Amniotic epithelial cell (primary cell): ENCODE measurements at places on chromosomes 2 and 18.

DNA sequence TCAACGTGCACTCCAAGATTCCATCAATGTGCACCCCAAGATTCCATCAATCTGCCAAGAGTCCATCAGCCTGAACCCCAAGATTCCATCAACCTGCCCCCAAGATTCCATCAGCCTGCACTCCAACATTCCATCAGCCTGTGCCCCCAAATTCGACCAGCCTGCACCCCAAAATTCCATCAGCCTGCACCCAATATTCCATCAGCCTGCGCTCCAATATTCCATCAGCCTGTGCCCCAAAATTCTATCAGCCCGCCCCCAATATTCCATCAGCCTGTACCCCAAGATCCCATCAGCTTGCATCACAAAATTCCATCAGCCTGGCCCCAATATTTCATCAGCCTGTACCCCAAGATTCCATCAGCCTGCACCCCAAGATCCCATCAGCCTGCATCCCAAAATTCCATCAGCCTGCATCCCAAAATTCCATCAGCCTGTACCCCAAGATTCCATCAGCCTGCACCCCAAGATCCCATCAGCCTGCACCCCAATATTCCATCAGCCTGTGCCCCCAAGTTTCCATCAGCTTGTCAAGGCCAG is 92.1 kb upstream of the PXDN start:
- no peak for DNase-seq

DNA sequence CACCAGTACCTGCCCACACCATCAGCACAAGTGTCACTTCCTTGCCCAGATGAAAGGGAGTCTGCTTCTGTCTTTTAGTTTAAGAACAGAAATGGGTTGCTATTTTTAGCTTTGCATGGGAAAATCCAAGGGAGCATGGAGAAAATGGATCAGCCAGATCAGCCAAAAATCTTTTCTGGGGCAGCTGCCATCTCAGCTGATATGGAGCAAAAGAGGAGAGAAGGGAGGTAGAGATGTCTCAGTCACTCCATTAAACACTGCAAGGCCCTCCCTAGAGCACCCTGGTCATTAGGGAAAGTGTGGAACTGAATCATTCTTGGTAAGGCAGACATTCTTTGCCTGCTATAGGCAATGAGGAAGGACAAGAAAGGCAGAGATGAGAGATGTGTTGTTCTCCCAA is 79.9 kb downstream of the CTAGE1 start:
- no peak for DNase-seq

GRCh38 chr18:56127322-56128099 is 510.9 kb downstream of the TXNL1 start:
- DNase-seq, result no peak

DNA sequence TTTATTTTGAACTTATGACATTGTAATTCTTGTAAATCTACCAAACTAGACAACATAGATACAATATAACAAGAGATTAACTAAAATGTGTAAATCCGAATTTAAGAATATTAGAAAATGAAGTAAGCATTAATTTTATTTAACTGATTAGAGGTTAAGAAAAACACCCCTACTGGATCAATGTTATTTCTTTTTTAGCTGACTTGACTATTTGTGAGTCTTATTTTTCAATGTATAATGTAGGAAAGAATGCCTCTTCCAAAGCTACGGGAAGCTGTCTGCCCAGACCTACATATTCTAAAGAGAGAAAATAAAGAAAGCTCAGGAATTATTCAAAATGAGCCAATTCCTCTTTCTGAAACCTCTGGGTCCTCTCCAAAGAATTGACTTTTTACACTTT is 490.8 kb upstream of the CDH7 start:
- no peak for DNase-seq

GRCh38 chr18:12005538-12006487 is 24.5 kb downstream of the IMPA2 start:
- no peak for DNase-seq

DNA sequence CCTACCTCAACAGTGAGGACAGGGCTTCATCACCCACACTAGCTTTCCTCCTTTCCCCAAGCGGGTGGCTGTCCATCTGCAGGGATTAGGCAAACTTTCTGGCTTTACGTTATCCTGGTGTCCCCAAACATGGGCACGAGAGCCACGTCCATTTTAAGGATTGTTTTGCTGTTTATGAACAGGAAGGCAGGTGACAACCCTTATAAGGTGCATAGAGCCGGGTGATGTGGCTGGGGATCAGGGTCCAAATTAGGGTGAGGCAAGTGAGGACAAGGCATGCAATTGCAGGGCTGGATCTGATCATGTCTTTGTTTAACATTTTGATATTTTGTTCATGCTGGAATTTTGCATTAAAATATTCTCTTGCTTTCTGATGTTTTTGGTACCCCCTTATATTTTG is 27.6 kb upstream of the ITGA6 start:
- no peak for DNase-seq

DNA sequence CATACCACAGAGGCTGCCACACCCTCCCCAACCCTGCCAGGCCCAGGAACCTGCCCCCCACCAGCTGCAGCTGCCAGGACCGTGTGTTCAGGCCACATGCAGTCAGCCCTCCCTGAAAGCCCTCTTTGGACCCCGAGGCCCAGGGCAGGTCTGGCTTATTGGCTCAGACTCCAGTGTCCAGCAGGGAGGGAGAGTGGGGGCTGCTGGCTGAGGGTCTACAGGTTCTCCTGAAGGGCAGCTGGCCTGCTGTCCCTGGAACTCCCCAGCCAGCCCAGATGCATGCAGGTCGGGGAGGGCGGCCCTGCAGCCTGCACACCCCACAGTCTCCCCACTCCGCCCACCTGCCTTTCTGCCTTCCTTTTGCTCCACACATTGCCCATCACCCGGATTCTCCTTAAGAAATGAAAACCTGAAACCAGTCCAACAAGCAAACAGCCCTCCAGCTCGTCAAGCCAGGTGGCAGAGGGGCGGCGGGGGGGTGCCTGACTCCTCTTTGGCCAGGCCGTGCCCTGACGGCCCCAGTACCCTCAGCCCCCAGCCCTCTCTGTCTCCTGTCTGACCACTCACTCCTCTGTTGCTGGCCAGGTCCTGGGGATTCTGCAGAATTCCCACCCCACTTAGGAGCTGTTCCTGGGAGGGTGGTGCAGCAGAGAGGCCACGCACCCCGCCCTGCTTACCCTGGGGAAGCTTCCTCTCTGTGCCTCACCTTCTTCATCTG is 18.0 kb downstream of the GPR35 start:
- no peak for DNase-seq

- DNase-seq, result no peak
Measured at GRCh38 chr2:215779912-215780311, 233.4 kb downstream of the MREG start.

DNA sequence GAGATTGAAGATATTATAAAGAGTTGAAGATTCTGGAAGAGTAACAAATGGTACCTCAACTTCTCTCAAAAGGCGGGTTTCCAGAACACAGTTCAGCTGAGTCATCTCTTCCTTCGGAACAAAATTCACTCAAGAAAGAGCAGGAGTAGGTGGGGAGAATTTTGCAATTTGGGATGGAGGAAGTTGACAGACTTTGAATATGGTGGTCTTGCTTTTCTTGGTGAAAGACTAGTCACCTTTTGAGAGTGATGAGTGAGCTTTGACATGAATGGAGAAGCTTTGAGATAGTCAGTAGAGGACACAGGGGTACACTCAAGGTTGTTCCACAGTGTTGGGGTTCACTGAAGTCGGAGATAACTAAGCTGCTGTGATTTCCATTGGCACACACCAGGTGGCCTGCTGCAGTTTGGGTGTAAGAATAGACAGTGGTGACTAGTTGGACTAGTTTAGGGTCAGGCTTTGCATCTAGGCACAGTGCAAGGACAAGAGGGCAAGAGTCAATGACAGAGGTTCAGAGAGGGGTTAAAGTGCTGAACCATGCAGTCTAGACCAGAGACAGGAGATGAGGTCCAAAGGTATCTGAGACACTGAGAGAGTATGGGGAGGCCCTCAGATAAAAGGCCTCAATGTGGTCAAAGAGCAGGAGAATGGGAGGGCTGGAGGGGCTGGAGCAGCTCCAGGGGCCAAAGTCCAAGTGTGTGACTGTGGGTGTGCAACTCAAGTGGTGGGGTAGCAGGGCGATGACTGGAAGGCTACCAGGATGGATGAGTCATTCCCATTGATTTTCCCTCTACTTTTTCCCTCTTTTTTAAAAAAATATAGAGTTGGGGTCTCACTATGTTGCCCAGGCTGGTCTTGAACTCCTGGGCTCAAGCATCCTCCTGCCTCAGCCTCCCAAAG is 7.7 kb downstream of the CCL20 start:
- no peak for DNase-seq

DNA sequence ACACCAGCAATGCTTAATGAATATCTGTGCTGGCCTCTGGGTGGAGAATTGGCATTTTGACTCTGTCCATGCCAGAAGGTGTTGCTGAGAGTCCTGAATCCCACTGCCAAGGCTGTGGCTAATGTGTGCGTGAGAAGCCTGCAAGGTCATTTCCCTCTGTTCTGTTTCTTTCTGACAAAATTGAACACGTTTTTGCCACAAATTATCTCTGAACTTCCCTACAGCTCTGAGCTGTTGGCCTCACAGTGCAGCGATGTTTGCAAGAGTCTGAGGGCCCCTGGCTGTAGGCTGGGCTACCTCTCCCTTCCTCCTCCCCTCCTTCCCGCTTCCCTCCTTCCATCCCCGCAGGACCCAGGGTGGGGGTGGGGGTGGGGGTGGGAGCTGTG is 154.1 kb upstream of the HS6ST1 start:
- no peak for DNase-seq

GRCh38 chr2:231385429-231385828 is 10.1 kb upstream of the B3GNT7 start:
- no peak for DNase-seq

DNA sequence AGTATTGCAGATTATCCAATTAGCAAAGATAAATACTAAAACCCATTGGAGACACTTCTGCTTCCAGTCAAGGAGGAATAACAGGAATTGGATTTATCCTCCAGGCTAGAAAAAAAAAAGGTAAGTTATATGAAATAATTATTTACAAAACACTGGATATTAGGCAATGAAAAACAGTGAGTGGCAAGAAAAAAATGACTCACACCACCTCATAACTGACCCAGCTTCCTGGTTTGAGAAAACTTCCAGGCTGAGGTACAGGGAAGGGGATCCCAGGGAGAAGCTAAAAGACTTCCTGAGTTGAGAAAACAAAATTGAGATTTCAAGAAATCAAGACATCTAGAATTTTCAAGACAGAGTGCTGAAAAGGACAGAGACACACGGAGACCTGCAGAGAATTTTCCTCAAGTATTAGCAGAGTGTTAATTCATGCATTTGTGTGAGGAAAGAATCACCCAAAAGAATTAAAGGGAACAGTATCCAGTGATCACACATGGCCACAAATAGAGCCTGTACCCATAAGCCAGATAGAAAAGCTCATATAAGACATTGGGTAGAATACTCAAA is 17.4 kb downstream of the SRD5A2 start:
- DNase-seq, result peak; percentile 23

DNA sequence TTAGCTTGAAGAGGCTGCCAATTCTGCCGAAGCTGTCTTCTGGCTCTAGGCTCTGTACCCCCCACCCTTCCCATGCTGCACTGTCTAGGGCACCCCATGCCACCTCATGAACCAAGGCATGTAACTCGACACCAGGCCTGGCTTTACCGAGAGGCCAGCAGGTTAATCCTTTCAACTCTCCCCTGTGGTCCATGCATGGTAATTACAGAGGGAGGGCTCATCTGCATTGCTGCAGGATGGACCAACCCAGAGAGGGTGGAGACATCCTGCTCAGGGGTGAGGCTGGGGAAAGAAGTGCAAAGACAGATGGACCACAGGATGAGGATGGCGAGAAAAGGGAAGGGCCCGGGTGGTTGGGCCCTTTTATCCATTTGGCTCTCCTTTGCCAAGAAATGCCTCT is 65.8 kb downstream of the KCTD1 start:
- no peak for DNase-seq

DNA sequence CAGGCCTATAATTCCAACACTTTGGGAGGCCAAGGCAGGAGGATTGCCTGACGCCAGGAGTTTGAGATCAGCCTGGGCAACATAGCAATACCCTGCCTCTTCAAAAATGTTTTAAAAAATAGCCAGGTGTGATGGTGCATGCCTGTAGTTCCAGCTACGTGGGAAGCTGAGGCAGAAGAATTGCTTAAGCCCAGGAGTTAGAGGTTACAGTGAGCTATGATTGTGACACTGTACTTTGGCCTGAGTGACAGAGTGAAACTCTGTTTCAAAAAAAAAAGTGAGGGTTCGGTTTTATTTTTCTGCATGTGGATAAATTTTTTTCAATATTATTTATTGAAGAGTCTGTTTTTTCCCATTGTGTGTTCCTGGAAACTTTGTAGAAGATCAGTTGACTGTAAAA is 208.1 kb downstream of the SLC4A3 start:
- DNase-seq, result no peak

GRCh38 chr2:15146960-15147359 is 414.2 kb downstream of the NBAS start:
- no peak for DNase-seq

GRCh38 chr18:68666381-68666780 is 48.5 kb downstream of the TMX3 start:
- peak; percentile 12 for DNase-seq

- no peak for DNase-seq
Measured at GRCh38 chr18:79549638-79550000, 130.0 kb upstream of the CTDP1 start.

GRCh38 chr2:231387904-231388724 is 7.4 kb upstream of the B3GNT7 start:
- DNase-seq, result peak; percentile 38

- DNase-seq, result no peak
Measured at GRCh38 chr2:47169784-47170183, 14.7 kb upstream of the STPG4 start.

- DNase-seq, result peak; percentile 70
Measured at GRCh38 chr2:186308347-186308746, 177.7 kb upstream of the ZC3H15 start.

GRCh38 chr2:49973917-49974368 is 819.6 kb upstream of the FSHR start:
- DNase-seq, result peak; percentile 6

GRCh38 chr18:48325115-48325665 is 84.0 kb downstream of the ZBTB7C start:
- no peak for DNase-seq

DNA sequence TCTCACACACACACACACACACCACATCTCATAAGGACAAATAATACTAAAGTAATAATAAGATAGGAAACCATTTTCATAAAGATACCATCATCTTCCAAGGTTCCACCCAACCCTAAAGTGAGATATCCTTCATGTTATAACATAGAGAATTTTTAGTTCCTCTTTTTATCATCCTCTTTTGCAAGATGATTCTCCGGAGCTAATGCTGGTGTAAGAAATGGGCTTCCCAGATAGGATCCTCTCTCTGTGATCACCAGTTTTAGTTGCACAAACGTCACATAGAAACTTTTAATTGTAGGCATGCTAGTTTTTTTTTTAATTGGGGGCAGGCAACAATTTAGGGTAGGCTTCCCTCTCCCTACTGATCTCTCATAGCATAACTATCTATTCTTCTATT is 49.6 kb downstream of the ARHGAP25 start:
- no peak for DNase-seq

DNA sequence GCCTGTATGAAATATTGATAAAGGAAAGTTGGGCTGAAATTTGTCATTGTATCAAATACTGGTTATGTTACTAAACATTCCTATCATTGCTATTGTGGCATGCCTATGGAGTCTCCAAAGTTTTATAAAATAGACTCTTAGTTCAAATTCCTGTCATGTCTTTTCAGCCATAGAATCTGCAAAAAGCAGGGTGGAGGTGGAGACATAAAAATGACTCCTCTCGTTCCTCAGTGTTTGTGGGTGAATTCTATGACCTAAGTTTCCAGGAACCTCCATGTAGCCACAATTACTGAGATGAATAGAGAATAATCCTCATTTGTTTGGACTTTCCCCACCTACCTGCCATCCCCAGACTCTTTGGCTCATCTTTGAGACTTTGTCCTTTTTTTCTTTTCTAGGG is 326.3 kb upstream of the ETAA1 start:
- no peak for DNase-seq

GRCh38 chr2:212695426-212695825 is 156.8 kb upstream of the ERBB4 start:
- no peak for DNase-seq
